ENCODE measurements at places on chromosomes 7 and 10. TPM values are rescaled to one million over a fixed set of nuclear protein-coding genes. Genes with fewer than 3 reads are reported as not detected.

CRHR2 gene
- not detected for total RNA-seq

WNT8B gene
- total RNA-seq = not detected

DEPP1 gene
- total RNA-seq = 0.26 TPM

COL13A1 gene
- not detected for total RNA-seq

GHRHR gene
- total RNA-seq = not detected

SEMA3C gene
- 178 TPM for total RNA-seq

FAM221A gene
- total RNA-seq = 2.6 TPM

LIPM gene
- not detected for total RNA-seq

SFMBT2 gene
- total RNA-seq = under 0.01 TPM

ZPBP gene
- not detected for total RNA-seq

VPS37D gene
- total RNA-seq = 2.4 TPM

CACNB2 gene
- total RNA-seq = 0.13 TPM

KEL gene
- total RNA-seq = not detected

SMKR1 gene
- total RNA-seq = 1.3 TPM

GIMAP1 gene
- not detected for total RNA-seq

COL17A1 gene
- 626 TPM for total RNA-seq
